ENCODE measurements at places on chromosomes 4 and X.

DNA sequence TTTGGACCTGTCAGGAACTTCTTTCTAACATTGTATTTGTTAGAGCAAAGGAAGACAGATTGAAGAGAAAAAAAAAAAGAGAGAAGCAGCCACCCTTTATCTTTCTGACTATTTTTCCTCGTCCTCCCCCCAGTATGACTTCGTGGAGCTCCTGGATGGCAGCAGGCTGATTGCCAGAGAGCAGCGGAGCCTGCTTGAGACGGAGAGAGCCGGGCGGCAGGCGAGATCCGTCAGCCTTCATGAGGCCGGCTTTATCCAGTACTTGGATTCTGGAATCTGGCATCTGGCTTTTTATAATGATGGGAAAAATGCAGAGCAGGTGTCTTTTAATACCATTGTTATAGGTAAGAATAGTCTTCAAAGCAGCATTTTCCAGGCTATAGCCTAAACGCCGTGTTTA is 237.7 kb downstream of the DCTD start:
- peaks cover 9% of the 10 kb centered on the region for H3K36me3 ChIP-seq
- H3K4me3 ChIP-seq: no peak overlapping the region
- no peak for DNase-seq
- no peaks in the 10 kb centered on the region for H3K27me3 ChIP-seq
- no peaks in the 10 kb centered on the region for H3K4me1 ChIP-seq

GRCh38 chrX:96833333-96833732 is 50.4 kb upstream of the RPA4 start:
- no peak overlapping the region for H3K4me3 ChIP-seq
- no peaks in the 10 kb centered on the region for H3K4me1 ChIP-seq
- H3K27me3 ChIP-seq: no peaks in the 10 kb centered on the region
- DNase-seq: no peak
- no peaks in the 10 kb centered on the region for H3K36me3 ChIP-seq

GRCh38 chr4:6206771-6207290 is 6.5 kb upstream of the JAKMIP1 start:
- H3K4me1 ChIP-seq: no peaks in the 10 kb centered on the region
- peaks cover 33% of the 10 kb centered on the region for H3K27me3 ChIP-seq
- no peak for DNase-seq
- H3K27ac ChIP-seq: no peak overlapping the region
- H3K36me3 ChIP-seq: no peaks in the 10 kb centered on the region
- no peak overlapping the region for H3K4me3 ChIP-seq

DNA sequence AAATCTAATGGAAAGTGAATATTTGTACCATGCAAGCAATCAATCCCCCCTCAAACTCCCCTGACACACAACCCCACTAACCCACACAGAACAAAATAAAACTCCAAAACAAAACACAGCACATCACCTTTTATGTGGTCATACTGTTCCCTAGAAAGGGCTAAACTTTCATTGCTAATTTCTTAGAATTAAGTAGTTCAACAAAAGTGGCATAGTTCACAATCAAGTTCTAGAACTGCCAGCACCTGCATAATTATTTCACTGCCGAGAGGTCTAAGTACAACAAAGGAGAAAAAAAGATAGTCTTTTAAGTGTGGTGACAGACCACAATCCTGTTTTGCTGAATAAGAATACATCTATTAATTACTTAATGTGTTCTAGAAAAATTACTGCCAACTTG is 58.8 kb downstream of the AMMECR1 start:
- H3K36me3 ChIP-seq: no peaks in the 10 kb centered on the region
- H3K4me1 ChIP-seq: no peaks in the 10 kb centered on the region
- H3K27me3 ChIP-seq: peaks cover 4% of the 10 kb centered on the region
- no peak overlapping the region for H3K27ac ChIP-seq

GRCh38 chrX:56995271-56995994 is at the start of gene SPIN3:
SPIN3 (minus strand) TSS chrX:56995541; CDS start chrX:56994947, 594 bp downstream.
- peaks cover 1% of the 10 kb centered on the region for H3K4me1 ChIP-seq
- H3K27me3 ChIP-seq: peaks cover 7% of the 10 kb centered on the region
- H3K27ac ChIP-seq: peak within 1 kb of the TSS; percentile 87
- DNase-seq: peak; percentile 74
- peak within 1 kb of the TSS; percentile 80 for H3K4me3 ChIP-seq
- no peaks in the 10 kb centered on the region for H3K36me3 ChIP-seq

- H3K4me3 ChIP-seq: peak overlapping the region; percentile 90
- no peaks in the 10 kb centered on the region for H3K36me3 ChIP-seq
- peak overlapping the region; percentile 15 for H3K27ac ChIP-seq
Observed at GRCh38 chr4:139015948-139016471, 429 bp downstream of the NOCT start.

GRCh38 chrX:154458116-154458953 is at the start of gene PLXNA3:
PLXNA3 (plus strand) TSS chrX:154458281; CDS start chrX:154460184, 1,903 bp downstream.
- H3K36me3 ChIP-seq: peaks cover 24% of the 10 kb centered on the region
- H3K27me3 ChIP-seq: no peaks in the 10 kb centered on the region
- DNase-seq: no peak

- H3K4me3 ChIP-seq: no peak overlapping the region
- no peak for DNase-seq
- H3K4me1 ChIP-seq: no peaks in the 10 kb centered on the region
- no peaks in the 10 kb centered on the region for H3K36me3 ChIP-seq
- no peak overlapping the region for H3K27ac ChIP-seq
- H3K27me3 ChIP-seq: no peaks in the 10 kb centered on the region
Observed at GRCh38 chr4:159205466-159205865, 102.6 kb downstream of the RAPGEF2 start.

GRCh38 chr4:11196927-11197522 is 231.7 kb downstream of the HS3ST1 start:
- H3K27ac ChIP-seq: no peak overlapping the region
- no peaks in the 10 kb centered on the region for H3K4me1 ChIP-seq
- no peak for DNase-seq
- H3K27me3 ChIP-seq: no peaks in the 10 kb centered on the region

GRCh38 chr4:147864607-147865006 is 132.7 kb downstream of the ARHGAP10 start:
- H3K27ac ChIP-seq: no peak overlapping the region
- peaks cover 8% of the 10 kb centered on the region for H3K4me1 ChIP-seq
- H3K4me3 ChIP-seq: no peak overlapping the region
- DNase-seq: no peak
- peaks cover 52% of the 10 kb centered on the region for H3K36me3 ChIP-seq

- H3K27me3 ChIP-seq: peaks cover 6% of the 10 kb centered on the region
- no peak overlapping the region for H3K4me3 ChIP-seq
- H3K27ac ChIP-seq: no peak overlapping the region
- peaks cover 2% of the 10 kb centered on the region for H3K4me1 ChIP-seq
- peak; percentile 19 for DNase-seq
Observed at GRCh38 chrX:70313503-70313902, 23.6 kb downstream of the KIF4A start.

DNA sequence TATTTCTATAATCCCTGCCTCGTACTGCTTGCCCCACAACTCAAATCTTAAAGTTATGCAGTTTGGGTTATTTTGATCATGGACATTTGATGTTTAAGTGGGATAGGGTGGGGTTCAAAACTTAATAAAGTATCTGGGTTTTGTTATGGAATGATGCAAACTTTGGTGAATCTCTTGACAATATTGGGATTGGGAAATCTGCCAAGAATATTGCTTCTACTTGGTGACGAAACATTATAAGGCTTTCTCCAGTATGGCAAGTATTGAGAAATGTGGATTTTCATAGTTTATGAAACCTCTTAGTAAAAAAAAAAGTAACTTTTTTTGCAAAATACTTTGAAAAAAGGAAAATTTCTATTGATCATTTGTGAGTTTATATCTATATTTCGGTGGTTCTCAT is 130.8 kb upstream of the SFRP2 start:
- no peaks in the 10 kb centered on the region for H3K4me1 ChIP-seq
- no peaks in the 10 kb centered on the region for H3K27me3 ChIP-seq
- DNase-seq: no peak
- no peak overlapping the region for H3K4me3 ChIP-seq
- H3K36me3 ChIP-seq: no peaks in the 10 kb centered on the region
- H3K27ac ChIP-seq: no peak overlapping the region

- no peaks in the 10 kb centered on the region for H3K4me1 ChIP-seq
- no peak for DNase-seq
- no peak overlapping the region for H3K27ac ChIP-seq
- H3K4me3 ChIP-seq: no peak overlapping the region
- no peaks in the 10 kb centered on the region for H3K36me3 ChIP-seq
- no peaks in the 10 kb centered on the region for H3K27me3 ChIP-seq
Observed at GRCh38 chrX:9072281-9072680, 38.4 kb upstream of the FAM9B start.
